ENCODE measurements at places on chromosomes 5 and 9.

DNA sequence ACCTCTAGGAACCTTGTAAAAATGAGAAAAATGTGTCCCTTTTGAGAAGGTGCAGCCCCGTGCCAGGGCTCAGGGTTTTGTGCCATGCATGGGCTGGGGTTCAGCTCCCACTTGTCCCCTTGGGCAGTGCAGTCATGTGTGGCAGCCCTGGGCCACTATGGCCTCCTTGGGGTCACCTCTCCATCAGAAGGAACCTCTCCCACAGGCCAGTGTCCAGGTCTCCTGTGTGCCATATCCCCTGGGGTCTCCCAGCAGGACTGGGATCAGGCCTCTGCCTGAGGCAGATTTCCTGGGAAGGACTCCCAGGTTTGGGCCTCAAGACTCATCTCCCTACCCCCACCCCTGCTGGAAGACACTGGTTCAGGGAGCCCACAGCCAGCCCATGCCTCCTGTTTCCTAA, 189.1 kb downstream of the PAX5 start:
- DNase-seq = no peak

GRCh38 chr9:121225240-121225639, 23.6 kb upstream of the RAB14 start:
- DNase-seq = no peak

GRCh38 chr9:127179633-127180441, 57.4 kb upstream of the ANGPTL2 start:
- DNase-seq = no peak

- DNase-seq = no peak
These were observed 1.0 kb upstream of the SAP30L start for GRCh38 chr5:154444556-154445421.

DNA sequence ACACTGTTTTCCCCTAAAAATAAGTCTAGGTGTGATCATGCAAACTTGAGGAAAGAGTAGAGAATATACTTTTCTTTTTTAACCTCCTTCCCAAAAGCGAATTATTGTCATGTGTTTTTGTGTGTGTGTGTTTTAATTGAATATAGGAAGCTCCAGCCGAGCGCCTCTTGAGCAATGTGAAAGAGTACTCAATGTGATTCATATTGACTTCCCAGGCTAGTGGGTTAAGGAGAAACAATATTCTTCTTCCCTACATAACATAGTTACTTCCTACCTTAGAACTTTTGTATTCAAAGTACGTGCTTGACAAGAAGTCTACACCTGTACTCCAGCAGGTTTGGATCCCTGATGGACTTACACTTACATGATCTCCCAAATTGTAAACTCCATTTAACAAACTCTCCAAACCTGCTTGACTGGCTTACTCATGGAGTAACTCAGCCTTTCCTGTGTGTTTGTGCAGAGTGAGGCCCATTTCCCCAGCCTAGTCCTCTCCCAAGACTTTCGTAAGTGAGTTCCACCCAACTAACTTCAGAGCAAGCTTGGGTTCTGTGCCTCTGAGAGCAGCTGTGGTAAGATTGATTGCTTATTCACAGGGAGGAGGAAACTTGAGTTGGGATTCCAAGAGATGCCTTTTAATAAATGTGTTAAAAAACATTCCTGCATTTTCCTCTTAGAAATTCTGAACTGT, 9.3 kb downstream of the SLC28A3 start:
- DNase-seq = no peak

- no peak for DNase-seq
These were observed 722 bp downstream of the TBC1D9B start for GRCh38 chr5:179906795-179907555.

GRCh38 chr9:96027251-96028131, 152.0 kb downstream of the ERCC6L2 start:
- DNase-seq = no peak

DNA sequence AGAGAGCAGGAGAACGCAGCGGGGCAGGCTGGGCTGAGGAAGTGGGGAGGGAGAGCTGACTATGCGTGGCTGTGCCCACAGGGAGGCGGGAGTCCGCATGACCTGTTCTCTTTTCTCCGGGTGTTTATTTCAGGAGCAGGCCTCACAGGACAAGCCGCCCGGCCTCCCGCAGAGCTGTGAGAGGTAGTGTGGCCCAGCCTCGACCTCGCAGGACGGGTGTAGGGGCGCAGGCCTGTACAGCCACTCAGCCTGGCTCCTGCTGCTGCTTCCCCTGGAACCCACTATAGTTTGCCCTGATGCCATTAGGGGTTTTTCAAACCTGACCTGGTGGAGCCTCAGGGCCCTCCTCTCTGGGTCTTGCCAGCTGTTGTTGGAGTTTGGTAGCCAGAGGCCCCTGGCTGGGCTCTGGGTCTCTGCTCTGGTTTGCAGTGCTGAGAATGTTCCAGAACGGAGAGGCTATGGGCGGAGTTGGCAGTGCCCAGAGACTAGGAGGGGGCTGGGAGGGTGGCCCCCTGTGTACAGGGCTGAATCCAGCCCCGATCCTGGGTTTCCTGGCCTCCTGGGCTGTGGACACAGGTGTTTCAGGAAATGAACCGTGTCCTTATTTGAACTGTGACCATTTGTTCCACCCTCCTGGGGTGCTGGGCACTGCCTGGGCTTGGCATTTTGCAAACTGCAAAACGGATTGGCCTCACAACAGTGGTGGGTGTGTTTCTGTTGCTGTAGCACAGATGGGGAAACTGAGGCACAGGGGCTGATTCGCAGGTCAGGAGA, 78.8 kb downstream of the WNK2 start:
- DNase-seq = no peak

GRCh38 chr9:82299870-82300269, 311.3 kb downstream of the SPATA31D1 start:
- DNase-seq = no peak

- DNase-seq = peak; percentile 24
These were observed 58.5 kb upstream of the TJP2 start for GRCh38 chr9:69115621-69116020.

- DNase-seq = no peak
These were observed 26.8 kb upstream of the HMGCR start for GRCh38 chr5:75310212-75310611.

- no peak for DNase-seq
These were observed 153.6 kb downstream of the DRD1 start for GRCh38 chr5:175290379-175290778.

- DNase-seq = no peak
These were observed 58.8 kb downstream of the FOCAD start for GRCh38 chr9:20742833-20743232.

DNA sequence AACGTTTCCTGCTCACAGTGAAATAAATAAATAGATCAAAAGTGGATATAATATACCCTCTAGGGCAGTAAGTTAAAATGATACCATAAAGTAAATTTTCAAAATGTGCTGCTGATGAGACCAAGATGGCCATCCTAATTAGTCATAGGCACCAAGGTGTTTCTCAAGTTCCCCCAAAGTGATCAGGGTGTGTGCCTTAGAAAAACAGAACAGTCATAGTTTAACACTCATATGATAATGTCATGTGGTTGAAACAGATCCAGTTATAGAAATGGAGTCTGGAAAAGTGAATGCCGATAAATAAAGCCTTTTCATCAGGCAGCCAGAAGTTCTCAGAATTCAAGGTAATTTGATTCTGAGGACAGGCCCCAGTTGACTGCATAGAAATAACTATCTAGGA, 161.5 kb upstream of the CDKN2B start:
- no peak for DNase-seq

DNA sequence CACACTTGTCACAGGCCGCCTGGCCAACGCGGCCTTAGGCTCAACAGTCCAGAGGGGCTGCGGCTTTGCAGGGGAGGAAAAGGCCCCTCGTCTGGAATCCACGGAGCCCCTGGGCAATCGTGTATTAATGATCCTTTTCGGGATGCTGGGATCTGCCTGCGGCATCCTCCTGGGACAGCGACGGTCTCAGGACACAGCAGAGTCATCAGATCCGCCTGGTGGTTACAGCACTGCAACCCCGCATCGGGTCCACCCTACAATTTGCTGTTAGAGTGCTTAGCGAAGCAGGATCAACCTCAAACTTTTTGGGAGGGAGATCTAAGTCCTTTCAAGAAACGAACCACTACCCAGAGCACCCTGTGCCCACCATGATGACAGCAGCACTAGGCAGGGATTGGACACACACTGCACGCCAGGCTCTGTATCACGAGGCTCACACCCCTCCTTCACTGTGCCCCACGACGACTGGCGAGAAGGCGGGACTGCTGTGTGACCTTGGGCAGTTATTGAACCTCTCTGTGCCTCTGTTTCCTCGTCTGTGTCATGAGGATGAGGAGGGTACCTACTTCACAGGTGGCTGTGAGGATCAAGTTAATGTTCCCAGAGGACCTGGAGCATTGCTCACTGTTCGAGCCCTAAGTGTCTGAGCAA, 100.4 kb upstream of the COL5A1 start:
- no peak for DNase-seq

GRCh38 chr5:114411380-114411931, 49.6 kb downstream of the KCNN2 start:
- no peak for DNase-seq

GRCh38 chr9:4662108-4662988, at the start of gene PLPP6:
TSS of gene PLPP6 (plus strand) at chr9:4662294. CDS start at chr9:4662376, 82 bp downstream.
- DNase-seq = no peak

DNA sequence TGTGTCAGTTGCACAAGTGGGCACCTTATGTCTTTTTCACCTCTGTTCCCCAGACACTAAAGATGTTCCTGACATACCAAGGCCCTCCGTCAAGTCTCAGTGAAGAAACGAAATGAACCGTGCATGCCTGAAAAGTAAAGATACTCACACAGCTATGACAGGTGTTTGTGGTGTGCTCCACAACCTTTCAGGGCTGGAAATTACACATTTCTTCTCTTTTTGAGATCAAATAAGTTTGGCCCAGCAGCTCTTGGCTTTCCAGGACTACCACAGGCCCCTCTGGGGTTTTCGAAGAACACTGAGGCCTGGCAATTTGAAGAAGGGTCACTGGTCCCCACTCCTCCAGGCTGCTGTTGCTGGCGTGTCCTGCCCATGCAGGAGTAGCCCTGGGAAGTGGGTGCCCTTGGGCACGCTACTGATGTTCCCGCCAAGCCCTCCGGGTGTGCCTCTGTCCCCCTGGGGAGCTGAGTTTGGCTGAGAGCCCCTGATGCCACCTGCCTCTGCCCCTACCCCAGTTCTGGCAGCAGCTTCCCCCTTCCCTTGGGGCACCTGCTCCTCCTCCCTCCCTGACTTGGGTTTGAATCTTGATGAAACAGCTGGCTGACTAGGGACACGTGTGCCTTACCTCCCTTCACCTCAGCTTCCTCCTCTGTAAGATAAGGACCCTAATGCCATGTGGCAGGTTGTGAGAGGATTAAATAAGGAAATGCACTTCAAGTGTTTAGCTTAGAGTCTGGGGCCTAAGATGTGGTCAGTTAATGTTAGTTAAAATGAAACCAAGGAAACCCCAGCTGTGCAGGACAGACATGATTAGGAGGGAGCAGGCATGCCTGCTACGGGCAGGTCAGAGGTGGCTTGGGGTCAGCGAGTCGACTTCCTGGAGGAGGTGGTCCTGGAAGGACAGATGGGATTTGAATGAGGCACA, 49.1 kb upstream of the GADD45G start:
- DNase-seq = no peak

- DNase-seq = no peak
These were observed 29.6 kb downstream of the ARHGEF28 start for GRCh38 chr5:73655521-73656160.

GRCh38 chr5:174827558-174827957, 103.2 kb downstream of the MSX2 start:
- DNase-seq = no peak

DNA sequence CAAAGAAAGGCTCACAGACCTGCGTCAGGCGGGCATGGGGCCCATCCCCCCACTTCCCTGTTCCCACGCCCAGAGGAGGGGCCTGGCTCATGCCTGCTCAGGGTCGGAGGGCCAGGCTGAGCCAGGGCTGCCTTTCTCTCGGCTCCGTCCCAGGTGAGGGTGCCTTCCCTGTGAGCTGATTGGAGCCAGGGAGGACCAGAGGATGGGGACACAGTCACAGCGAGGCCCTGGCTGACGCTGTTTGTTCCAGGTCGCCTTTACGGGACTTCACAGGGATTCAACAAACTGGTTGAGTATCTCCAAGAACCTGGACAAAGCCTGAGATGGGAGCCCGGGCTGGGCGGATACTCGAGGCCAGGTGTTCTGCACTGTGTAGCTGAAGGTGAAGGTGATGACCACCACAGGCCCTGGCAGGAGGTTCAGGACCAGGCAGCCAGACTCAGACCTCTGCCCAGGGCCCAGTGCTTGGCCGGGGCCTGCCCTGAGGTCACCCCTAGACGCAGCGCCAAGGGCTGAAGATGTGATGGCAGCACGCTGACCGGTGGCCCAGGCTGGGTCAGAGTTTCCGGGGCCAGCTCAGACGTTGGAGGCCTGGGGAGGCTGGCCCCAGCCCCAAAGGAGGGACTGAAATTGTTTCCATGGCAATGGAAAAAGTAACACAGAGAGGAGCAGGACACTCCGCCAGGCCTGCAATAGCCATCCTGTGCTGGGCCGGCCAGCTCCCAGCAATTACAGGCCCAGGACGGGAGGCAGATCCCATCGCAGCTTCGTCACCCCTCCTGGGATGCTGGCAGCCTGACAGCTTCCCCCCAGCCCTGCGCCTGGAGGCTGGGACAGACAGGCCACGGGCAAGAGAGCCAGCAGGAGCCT, 65.3 kb upstream of the ADAMTS2 start:
- no peak for DNase-seq

DNA sequence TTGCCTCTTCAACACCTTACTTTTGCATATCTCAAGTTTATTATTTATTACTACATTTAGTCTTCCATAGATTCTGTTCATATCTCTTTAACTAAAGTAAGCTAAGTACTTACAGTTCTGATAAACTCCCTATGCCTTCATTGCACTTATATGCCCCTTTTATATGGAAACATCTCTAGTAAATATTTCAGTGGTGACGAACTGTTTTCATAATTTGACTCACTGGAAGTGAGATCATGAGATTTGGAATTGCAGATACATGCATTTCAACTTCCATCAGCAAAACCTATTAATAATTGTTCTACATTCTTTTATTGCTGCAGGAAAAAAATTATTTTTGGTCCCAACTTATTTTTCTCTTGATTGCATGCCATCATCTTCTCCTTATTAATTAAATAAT, 263.5 kb downstream of the CD180 start:
- DNase-seq = no peak

DNA sequence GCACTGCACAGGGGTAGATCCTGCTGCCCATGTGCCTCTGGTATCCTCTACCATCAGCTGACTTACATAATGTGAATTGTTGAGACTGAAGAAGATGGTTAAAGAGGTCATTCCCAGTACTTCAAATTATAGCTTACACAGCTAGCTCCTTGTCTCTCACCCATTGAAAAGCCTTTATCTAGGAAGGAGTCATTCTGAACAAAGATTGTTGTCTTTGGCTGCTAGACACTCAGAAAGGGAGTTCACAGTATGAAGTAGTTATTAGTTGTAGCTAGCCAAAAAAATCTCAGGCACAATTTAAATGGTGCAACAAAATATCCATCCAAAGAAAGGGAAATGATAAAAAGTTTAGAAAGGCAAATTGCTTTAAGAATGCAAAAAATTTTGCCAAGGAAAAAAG, 102.0 kb upstream of the NREP start:
- no peak for DNase-seq

DNA sequence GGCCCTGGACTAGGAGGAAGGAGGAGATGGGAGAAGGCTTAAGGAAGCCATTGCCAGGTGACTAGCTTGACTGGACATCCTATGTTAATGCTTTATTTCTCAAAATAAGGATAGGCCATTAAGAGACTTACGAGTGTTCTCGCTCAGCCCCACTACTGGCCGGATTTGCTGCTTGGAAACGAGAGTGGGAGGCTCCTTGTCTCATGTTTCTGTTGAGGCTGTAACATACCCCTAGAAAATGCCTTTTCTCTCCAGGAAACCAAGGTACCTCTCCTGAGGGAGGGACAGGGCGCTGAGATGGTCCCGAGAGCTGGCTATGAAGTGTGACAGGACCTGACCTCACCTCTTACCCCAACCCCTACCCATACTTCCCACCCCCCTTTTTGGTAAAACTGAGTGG, 60.0 kb downstream of the RALGPS1 start:
- no peak for DNase-seq

- no peak for DNase-seq
These were observed 32.1 kb downstream of the FAM163B start for GRCh38 chr9:133576875-133577736.
